ENCODE measurements at places on chromosomes 6 and 20.

- no peak for DNase-seq
Measured at GRCh38 chr20:64058536-64058935, 4.5 kb upstream of the TCEA2 start.

DNA sequence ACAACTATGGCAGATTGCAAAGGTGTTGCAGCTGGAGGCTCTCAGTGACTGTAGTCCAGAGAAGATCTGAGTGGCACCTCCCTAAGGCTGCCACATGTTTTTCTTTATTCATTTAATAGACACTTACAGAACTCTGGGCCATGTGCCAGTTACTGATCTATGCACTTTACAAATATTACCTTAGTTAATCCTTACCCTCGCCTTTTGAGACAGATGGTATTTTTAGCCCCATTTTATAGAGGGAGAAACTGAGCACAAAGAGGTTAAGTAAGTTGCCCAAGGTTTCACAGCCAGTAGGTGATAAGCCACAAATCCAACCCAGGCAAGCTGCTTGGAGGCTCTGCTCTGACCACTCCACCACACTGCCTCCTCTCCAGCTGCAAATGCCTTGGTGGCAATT lies 6.5 kb upstream of the SCRT2 start:
- no peak for DNase-seq

DNA sequence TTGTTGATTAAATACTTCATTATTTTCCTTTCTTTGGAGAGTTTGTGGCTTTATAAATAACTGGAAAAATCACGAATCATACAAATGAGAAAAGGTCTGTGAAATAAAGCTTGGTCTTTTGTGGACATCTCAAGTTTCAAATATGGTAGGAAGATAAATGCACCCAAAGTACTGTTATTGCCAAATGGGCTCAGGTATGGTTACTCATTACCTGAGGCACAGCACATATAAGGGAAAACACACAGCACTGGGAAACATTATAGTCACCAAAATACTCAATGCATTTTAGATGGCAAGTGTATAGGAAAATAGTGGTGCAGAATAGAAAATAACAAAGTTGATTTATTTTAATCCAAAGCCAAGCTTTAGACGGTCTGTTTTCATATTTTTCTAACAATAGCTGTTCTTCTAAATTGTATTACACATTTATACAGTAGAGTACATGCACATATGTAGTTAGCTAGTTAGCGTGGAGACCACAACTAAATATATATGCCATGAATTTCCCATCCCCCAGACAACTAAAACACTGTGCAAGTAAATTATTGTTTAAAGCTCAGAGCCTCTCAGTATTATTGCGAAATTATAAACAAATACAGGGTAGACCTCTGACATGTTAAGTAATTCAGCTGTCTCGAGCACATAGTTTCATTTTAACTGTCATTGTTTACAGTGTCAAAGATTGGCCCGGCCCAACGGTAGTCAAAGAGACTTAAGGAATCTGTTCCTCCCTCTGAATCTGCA lies 336.0 kb downstream of the SYNE1 start:
- DNase-seq = no peak

DNA sequence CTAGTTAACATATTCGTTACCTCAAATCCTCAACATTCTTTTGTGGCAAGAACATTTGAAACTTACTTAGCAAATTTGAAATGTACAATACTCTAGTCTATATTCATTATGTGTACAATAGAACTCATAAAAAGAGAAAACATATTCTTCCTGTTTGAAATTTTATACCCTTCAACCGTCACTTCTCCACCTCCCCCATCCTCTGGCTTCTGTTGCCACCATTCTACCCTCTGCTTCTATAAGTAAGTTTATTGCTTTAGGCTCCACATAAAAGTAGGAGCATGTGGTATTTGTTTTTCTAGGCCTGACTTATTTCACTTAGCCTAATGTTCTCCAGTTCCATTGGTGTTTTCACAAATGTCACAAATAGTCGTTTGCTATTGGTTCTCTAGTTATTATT lies 205.3 kb downstream of the TENT5A start:
- no peak for DNase-seq

DNA sequence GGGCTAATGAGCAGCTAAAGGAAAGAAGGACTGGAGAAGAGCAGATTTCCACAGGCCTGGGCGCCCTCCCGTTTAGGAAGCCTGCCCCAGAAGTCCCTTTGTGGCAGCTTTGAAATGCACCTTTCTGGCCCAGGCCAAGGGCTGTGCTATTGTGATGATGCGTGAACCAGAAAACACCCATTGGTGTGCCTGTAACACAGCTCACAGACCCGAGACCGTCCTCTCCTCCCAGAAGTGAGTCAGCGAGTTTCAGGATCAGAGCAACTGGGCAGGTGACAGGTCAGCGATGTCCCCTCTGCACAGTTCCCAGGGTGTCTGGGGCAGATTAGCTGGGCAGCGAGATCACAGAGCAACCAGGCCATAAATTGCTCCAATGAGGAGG lies 71.9 kb upstream of the SULF2 start:
- DNase-seq = no peak
